ENCODE measurements at places on chromosomes 5 and 9.

DNA sequence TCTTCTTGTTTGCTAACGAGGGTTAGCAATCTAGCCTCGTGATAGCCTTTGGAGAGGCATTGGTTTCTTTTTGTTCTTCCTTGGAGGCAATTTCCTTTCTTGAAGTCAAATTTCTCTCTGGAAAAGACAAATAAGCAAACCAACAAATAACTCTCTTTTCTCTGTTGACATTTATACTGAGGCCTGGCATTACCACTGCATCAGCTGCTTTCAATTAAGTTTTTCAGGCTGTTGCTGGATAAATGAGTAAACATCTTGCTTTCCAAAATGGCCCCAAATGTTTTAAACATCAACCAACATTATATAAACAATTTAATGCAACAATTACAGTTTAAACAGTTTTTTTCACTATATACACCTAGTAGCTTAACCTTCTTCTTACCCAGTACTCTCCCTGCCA, 264.4 kb downstream of the HTR1A start:
- DNase-seq: no peak

DNA sequence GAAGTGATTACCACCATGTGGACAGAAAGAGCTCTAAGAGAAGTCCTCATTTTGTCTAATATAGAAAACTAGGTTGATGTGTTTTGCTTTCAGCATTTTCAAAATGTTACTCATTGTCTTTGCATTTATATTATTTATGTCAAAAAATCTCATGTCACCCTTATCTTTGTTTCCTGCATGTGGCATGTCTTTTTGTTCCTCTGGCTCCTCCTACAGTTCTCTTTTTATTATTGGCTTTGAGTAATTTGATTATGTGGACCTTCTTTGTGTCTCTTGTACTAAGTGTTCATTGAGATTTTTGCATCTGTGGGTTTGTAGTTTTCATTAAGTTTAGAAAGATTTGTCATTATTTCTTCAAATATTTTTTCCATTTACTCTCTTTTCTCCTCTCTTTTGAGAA, 58.8 kb downstream of the GNG10 start:
- no peak for DNase-seq

DNA sequence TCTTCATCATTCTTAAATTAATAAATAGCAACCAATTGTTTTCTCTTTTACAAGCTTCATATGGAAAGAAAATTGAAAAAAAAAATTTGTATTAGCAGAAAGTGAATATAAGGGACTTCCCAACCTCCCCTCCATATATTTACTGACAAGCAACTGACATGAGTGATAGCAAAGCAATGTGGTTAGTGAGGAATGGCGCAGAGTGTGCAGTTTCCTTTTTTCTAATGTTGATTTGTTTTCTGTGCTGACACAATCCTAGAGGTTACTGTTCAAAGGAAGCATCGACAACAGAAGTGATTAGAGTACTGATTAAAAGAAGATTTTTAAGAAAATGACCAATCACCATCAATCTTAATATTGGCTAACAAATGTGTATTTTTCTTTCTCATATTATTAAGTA, 1.7 kb upstream of the PTGER4 start:
- DNase-seq: no peak

DNA sequence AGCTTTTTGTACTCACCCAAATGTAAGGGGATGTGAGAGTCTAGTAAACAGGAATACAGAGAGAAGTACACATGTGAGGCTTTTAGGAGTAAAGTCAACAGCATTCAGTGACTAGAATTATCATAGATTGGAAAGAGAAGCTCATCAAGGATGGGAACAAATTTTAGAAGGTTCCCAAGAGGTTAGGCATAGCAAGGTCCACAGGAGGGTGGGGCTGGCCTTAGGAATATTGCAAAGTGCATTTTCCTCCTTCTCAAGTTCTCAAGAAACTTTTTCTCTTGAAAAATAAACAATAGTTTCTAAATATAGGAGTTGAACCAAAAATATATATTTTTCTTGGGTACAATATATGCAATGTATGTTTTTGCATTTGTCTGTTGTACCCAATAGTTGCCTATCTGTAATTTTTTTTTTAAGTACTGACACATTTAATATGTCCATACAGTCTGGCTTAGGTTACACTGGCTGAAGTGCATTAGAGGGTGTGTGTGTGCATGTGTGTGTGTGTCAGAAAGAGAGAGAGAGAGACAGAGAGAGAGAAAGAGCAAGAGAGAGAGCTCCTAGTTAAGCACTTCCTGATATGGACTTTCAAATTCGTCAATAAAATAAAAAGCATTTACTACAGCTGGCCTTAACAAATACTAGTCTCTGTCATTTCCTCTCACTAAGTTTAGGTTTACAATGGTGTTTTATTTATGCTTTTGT, 62.2 kb downstream of the SNX18 start:
- no peak for DNase-seq

DNA sequence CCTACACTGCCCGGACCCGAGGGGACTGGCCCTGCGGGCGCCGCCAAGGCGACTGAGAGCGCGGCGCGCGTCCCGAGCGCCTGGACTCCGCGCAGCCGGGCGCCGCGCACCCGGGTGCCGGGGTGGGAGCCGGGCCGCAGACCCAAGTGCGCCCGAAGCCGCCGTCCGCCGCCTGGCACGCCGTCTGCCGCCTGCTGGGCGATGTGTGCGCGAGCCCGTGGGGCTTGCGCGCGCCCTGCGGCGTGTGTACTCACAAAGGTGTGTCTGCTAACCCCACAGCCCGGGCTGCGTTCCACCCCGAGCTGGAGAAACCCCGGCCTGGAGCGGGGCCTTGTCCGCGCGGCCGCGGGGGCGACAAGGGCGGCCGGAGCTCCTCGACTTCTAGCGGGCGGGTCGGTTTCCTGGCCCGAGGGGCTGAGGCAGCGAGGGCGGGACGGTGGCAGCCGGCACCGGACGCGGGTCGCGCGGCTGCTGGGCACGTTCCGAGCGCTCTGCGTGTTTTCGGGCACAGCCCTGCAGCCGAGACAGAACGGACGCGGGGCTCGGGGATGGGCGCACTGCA, 1.1 kb upstream of the ZSWIM6 start:
- no peak for DNase-seq

GRCh38 chr5:159098603-159099436, 896 bp downstream of the EBF1 start:
- no peak for DNase-seq

DNA sequence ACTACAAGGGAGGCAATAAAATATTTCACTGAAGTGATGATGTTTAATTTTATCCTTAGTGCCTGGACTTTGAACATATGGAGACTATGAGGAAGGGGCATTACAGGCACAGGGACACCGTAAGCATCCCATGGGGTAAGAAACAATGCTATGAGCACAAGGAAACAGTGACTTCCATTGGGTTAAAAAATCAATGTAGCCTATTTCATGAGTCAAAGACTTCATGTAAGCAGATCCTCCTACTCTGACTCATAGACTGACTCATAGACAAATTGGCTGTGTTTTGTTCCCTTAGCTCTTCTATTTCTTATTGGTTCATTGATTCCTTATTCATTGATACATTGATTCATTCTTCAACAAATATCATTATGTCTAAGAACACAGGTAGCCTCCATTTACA, 351.0 kb downstream of the PRELID2 start:
- DNase-seq: peak; percentile 29

GRCh38 chr5:127085371-127085770, 12.1 kb upstream of the C5orf63 start:
- no peak for DNase-seq

DNA sequence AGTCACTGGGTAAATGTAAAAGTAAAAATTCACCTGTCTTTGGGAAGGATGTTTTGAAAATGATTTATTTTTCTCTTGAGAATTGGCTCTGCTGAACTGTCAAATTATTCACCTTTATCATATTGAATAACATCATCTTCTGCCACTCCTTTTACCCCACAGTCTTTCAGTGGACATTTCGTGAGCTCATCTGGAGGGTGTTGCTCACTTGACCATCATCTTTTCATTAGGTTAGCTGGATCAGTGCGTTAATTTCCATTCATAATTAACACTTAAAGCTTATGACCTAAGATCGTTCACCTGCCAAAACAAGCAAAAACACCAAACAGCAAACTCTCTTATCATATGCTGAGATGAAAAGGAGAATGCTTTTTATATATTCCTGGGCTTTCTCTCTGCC, 53.4 kb upstream of the TNFAIP8 start:
- DNase-seq: no peak

GRCh38 chr5:34521628-34522290, 134.4 kb upstream of the RAI14 start:
- DNase-seq: no peak

GRCh38 chr9:130870491-130871381, 25.9 kb downstream of the QRFP start:
- DNase-seq: no peak

- no peak for DNase-seq
These were observed 925.3 kb upstream of the CDH10 start for GRCh38 chr5:25570067-25570583.

Data from fibroblast of skin of left quadriceps (primary cell).